ENCODE measurements at places on chromosomes 1 and 21.

GRCh38 chr1:93087532-93087931 lies 8.4 kb downstream of the MTF2 start:
- DNase-seq, result no peak

DNA sequence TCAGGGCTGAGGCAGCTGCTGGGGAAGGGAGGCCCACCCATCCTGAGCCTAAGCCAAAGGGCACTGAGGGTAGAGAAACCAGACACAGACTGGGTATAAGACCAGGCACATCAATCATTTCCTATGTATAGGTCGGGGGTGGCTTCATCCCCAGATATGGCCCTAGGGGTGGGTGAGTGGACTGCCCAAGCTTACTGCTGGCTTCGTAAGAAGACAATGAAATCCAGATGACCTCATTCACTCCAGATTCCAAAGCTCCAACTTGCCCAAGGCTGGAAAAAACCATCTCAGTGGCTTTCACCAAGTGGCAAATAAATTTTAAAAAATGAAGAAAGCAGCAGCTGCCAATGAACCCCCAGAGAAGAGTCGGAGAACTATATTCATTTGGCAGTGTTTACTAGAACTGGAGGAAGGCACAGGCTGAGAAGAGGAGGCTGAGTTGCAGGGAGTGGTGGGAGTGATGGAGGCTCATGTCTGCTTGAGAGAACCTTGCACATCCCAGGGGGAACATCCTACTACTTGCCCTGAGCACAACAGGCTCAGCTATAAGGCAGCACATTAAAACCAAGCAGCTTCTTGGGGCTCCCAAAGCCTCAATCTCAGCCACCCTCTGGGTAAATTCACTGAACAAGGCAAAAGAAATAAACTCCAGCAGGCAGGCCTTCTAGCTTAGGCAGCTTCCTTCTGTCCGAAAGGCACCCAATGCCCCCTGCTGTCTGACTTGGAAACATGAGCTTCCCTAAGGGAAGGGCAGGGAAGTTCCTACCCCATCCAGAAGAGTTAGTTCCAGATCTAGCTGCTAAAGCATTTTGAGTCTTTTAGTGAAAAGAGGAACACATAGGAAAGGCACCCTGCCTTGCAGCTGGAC lies 14.1 kb downstream of the PEA15 start:
- peak; percentile 49 for DNase-seq

- DNase-seq, result peak; percentile 11
Observed at GRCh38 chr1:83929184-83929583, 69.7 kb downstream of the TTLL7 start.

DNA sequence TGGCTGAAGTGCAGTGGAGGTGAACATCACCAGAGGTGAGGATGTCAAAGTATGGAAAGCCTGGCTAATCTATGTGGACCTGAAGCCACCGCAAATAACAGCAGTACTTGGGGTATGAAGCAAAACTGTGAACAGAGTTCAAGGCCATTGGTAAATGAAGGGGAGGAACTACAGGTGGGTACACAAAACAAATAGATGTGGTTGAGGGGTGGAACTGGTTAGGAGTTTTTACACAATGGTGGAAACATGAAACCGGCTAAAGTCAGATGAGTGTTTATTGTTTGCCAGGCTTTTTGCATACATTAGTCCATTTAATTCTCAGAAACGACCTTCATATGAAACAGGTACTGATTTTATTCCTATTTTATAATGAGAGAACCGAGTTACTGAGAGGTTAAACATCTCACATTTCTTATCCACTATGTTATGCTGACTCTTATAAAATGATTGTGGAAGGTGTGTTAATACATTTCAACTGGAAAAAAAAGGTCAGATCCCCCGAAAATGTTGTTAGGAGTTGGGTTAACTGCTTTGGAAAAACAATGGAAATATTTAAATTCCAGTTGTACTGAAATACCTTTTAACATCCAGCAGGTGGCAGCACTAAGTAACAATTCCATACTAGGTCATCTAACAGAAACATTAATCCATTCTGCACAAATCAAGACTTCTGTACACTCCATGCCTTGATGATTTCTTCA lies 44.3 kb upstream of the GTF2B start:
- DNase-seq, result peak; percentile 8

Data from AG09319 (cell line).